Activated CD8-positive, alpha-beta memory T cell treated with anti-CD3 and anti-CD28 coated beads for 1 hour (primary cell): ENCODE measurements at places on chromosomes 6 and 20.

DNA sequence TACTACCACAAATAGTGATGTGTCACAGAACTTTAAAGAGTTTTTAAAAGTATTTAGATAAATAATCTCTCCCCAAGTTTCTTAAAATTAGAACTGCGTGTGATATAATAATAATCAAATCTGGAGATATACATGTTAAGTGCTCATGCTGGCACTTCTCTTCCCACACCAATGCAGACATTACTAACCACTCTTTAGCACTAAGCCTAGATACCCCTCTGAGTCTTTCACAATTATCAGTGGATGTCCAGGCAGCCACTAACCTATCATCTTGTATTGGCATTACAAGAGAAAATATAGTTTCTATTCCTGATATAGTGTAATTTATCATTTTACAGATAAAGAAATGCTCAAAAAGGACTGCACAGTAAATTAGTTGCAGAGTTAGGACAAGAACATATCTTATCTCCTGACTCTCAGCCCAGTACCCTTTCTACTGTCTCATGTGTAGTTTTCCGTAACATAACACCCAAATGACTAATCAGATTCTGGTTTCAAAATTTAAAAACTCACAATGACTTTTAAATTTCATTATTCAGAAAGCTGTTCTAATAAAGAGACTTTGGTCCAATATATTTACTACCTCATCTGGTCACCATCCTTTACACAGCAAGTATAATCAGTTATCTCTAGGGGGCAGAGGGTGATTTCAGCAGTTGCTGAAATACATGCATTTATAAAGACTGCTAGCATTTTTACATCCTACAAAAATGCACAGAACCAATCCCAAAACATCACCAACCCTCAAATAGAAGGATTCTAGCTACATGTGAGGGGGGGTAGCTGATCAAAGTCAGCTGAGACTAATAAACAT, 215.5 kb upstream of the MCHR2 start:
- no peak for DNase-seq

DNA sequence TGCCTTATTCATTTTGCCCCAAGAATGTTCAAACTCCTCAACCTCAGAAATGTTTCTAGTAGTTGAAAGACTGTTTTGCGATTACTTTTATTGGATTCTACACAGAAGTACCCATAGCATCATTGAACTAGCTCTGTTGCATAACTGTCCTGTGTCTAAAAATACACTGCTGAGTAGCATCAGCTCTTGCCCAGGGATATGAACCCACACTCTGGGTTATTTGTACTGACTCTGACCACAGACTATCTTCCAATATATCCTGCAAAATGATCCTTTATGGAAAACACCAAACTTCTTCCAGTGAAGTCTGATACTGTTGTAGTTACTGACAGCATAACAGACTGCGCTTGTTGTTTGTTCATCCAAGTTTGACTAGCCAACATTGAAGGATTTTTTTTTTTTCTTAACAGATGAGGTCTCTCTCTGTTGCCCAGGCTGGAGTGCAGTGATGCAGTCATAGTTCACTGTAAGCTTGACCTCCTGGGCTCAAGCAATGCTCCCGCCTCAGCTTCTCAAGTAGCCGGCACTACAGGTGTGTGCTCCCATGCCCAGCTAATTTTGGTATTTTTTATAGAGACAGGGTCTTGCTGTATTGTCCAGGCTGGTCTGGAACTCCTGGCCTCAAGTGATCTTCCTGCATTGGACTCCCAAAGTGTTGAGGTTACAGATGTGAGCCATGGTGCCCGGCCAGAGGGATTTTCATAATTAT, 49.9 kb downstream of the TULP4 start:
- DNase-seq = no peak

- DNase-seq = no peak
Observed at GRCh38 chr6:53691667-53692133, 26.1 kb upstream of the KLHL31 start.

DNA sequence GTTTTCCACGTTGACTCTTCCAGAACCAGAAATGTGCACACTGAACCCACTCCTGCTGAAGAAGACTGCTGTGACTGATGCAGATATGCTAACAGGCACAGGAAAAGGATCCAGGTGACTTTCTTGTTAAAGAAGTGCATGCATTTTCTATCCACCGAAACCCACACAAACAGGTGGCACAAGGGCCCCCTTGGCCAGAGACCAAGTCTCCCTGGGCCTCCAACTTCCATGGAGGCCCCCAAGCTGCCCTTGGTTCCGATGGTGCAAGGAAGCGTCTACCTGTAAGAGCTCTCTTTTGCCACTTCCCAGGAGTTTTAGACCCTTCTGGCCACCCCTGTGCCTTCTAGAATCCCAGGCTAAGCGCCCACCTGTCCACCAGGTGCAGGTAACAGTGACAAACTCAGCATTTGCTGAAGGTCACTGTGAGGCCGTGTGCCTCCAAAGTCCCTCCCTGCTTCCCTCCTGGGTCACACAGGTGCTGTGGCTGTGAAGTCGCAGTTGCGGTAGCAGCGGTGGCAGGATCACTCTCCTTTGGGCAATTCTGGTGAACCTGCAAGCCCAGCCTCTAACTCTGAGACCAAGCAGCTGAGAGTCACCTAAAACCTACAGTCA, 134.8 kb downstream of the PXDC1 start:
- no peak for DNase-seq

- DNase-seq = no peak
Observed at GRCh38 chr20:8265588-8265987, 133.5 kb downstream of the PLCB1 start.

- DNase-seq = no peak
Observed at GRCh38 chr20:38722683-38723016, 1.6 kb upstream of the SLC32A1 start.

- DNase-seq = no peak
Observed at GRCh38 chr6:84763886-84764331, 489 bp downstream of the TBX18 start.

- DNase-seq = no peak
Observed at GRCh38 chr6:136284909-136285308, 4.7 kb downstream of the BCLAF1 start.

GRCh38 chr6:137832110-137832509, 34.9 kb upstream of the TNFAIP3 start:
- DNase-seq = no peak

- DNase-seq = peak; percentile 24
Observed at GRCh38 chr20:36808317-36809257, 35.0 kb upstream of the DSN1 start.

GRCh38 chr6:44228836-44229235, 5.4 kb downstream of the SLC29A1 start:
- no peak for DNase-seq

DNA sequence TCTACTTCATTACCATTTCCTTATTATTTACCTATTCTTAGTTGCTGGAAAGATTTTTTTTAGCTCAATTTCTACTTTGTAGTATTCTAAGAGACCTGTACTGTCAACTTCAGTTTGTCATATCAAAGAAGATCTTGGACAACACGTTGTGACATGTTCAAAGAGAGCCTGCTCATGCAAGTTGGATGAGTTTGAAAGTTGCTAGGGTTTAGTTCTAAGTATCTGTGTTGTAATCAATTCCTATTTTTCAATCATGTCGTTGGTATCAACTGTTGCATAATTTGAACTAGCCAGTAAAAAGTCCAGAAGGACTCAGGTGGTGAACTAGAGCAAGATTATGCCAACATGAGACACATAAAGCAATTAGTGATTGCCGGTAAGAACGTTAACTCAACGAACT, 30.2 kb downstream of the PKIB start:
- no peak for DNase-seq

DNA sequence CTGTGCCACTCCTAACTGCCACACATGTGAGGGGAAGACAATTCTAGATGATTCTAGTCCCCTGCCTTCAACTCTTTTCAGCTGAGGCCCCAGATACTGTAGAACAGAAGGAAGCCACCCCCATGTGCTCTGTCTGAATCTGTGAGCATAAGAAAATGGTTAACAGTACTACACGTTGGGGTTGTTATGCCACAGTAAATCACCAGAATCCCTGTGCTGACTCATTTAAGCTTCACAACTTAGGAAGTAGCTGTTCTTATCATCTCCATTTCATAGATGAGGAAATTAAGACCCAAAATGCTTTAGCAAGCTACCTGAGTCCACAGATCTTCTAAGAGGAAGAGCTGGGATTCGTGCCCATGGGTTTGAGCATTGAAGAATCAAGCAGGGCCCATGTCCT, 27.4 kb upstream of the SCRT2 start:
- no peak for DNase-seq

DNA sequence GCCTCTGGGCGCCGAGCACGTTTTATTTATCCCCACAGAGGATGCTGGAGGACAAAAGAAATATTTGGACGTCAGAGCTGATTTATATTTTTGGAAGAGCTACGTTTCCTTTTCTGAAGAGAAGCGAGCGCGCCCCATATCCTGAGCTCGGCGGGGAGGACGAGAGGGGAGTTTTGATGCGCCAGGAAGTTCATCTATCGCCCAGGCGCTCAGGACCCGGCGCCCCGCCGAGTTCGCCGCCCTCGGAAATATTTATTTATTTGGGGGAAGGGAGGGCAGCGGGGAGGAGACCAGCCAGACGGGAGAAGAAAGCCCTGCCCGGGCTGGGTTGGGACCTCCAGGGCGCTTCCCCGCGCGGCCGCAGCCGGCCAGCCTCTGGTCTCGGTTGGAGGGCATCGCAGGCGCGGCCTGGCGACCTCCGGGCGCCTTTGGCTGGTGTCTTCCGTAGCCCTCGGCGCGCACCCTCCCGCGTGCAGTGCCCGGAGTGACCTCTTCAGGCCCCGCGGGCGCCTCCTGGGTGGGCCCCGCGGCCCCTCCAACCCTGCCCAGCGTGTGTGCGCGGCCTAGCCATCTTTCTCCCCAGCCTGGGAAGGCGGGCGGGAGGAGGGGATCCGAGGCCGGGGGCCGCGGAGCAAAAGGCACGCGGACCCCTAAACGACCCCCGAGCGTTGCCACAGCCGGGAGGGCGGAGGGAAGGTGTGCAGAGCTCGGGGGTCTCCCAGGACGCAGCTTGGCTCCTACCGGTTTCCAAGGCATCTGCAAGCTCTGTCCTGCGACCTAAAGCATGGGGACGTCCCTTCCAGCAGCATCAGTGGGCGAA, 5.4 kb upstream of the FOXF2 start:
- no peak for DNase-seq

- DNase-seq = no peak
Observed at GRCh38 chr20:14223806-14224205, 113.6 kb downstream of the FLRT3 start.
